CD8-positive, alpha-beta memory T cell (primary cell): ENCODE measurements at places on chromosomes 1 and 21.
A peak's percentile ranks its signal among the peaks of the same experiment; 100 is the strongest.

DNA sequence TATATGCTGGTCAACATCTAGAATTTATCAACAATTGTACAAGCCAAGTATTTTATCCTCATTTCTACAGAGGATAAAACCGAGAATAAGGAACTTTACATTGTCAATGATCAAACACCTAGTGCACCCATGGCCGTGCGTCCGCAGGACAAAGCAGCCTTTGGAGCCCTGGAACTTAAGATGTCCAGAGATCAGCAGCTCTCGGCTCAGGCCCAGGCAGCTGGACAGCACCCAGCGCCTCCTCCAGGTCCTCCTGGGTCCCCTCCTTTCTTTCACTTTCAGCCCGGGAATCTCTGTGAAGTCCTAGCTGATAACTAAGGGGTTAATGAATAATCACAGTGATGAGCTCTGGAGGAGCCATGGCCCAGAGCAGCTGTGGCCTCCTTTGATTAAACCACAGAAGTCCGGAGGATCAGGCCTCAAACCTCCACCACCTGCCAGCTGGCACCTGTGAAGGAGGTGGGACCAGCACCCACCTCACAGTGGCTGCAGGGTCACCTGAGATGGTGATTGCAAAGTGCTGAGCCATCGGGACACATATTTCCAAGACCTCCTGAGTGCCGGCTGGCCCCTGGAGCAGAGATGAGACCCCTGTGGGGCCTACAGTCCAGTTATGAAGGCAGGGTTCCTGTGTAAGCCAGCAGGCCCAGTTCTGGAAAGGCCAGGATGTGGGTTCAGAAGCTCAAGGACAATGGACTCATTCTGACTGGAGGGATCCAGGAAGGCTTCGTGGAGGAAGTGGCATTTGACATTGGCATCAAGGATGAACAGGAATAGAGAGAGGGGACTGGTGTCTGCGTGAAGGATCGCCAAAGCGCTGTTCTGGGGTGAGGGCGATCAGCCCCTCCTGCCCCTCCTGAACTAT, 11.6 kb upstream of the SAMD11 start:
- DNase-seq = no peak

- DNase-seq = no peak
These were observed 8.2 kb downstream of the OR2T10 start for GRCh38 chr1:248589334-248589733.

GRCh38 chr1:152143150-152143887, 15.7 kb downstream of the RPTN start:
- no peak for DNase-seq

DNA sequence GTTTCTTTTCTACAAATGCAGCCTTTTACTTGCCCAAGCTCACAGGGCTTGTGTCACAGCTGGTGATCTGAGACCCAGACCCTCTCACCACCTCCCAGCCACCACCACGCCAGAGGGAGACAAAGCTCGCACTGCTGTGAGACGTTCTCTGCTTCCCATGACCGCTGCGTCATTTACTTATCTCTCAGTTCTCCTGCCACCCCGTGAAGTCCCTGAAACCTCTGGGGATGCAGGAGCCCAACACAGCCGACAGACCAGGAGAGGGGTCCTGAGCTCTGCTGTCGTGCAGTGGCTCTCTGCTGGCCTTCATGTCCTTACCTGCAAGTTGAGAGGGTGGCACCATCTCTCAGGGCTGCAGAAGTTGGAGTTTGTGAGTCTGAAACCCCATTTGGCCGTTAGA, 77.7 kb downstream of the SLC16A1 start:
- DNase-seq = no peak

- peak; percentile 68 for DNase-seq
These were observed at the start of gene CAMSAP2 for GRCh38 chr1:200738327-200738948. TSS of gene CAMSAP2 (plus strand) at chr1:200738893. CDS start at chr1:200739828, 935 bp downstream.

DNA sequence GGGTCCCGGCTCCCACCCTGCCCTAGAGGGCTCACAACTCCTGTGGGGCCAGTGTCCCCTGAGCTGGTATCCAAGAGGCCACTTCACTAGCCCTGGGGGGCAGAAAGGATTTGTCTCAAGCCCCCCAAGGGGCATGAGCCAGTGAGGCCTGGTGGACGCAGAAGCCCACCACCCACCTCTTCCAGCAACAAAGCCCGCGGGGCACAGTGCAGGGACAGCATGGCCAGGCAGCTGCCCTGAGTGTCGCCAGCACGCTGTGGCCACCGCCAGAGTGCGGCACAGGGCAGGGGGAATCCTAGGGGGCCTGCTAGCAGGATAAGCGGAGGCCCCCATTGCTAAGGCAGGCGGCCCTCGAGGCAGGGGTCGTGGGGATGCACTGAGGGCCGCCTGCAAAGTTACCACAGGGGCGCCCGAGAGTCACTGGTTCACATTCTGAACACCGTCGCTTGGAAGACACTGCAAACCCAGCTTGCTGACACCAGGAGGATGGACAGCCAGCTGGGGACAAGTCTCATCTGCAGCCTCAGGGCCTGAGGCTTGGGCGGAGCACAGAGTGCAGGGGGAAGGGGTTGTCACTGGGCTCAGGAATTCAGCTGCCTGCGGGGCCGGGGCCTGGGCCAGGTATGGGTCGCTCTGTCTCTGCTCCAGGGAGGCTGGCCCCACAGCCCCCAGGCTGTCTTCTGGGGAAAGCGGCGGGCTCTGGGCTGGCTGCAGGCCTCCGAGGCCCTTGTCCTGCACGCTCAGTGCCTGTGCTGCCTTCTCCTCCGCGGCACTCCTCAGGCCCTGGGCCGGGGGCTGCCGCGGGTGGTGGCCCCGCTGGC, 26.8 kb downstream of the SLC19A1 start:
- no peak for DNase-seq

GRCh38 chr1:198776602-198777029, 137.8 kb downstream of the PTPRC start:
- no peak for DNase-seq

DNA sequence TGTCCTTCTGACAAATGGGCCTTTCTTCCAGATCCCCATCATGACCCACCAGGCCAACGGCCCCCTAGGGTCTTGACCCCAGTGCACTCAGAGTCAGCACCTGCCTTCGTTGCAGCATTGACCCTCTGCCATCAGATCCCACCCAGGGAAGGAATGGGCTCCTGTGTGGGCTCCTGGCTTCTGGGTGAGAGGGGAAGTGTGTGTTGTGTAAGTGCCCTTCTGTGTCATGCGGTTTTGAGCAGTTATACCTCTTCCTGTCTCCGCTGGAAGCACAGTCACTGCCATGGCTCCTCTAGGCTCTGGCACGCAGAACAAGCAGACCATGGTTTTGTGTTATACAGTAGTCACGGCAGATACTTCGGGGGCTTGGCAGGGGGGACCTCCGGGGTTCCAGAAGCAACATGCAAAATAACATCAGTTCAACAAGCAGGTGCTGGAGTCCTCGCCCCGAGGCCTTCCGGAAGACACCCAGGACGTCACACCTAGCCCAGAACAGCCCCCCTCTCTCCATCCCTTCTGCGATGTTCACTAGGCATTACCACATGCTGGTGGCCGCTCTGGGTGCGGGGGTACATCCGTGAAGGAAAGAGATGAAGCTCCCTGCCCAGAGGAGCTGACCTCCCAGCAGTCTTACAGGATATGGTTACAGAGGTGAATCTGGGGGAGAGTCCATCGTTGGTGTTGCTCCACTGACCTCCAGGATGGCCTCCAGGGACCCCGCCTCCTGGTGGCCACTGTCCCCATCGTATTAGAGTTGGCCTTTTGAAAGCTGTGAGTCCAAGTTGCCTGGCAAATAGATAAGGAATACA, 17.4 kb upstream of the KCNAB2 start:
- peak; percentile 78 for DNase-seq

DNA sequence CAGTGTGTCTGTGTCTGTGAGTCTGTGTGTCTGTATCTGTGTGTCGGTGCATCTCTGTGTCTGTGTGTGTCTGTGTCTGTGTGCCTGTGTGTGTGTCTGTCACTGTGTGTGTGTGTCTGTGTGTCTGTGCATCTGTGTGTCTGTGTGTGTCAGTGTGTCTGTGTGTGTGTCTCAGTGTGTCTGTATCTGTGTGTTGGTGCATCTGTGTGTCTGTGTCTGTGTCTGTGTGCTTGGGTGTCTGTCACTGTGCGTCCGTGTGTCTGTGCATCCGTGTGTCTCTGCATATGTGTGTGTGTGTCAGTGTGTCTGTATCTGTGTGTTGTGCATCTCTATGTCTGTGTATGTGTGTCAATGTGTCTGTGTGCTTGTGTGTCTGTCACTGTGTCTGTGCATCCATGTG, 44.7 kb upstream of the POFUT2 start:
- DNase-seq = no peak

- DNase-seq = no peak
These were observed 110.4 kb downstream of the KCND3 start for GRCh38 chr1:111879081-111879480.

GRCh38 chr1:41152622-41153044, 89.5 kb downstream of the SCMH1 start:
- no peak for DNase-seq

- DNase-seq = no peak
These were observed 121.6 kb upstream of the ADAR start for GRCh38 chr1:154729577-154729976.

DNA sequence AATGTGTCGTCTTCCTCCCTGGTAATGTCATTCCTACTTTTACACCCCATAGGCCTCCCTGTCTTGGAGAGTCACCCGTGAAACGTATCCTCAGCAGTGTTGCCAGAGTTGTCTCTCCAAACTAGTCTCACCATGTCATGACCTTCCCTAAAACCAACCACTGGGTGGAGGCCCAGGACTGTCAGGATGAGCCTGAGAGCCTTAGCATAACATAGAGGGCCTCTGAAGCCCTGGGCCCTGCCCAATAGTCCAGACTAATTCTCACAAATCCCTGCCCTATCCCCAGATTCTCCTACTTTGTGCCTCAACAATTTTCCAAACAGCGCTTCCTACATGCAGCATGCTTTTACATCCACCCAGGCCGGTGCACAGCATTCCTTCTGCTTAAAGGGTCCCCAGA, 29.3 kb upstream of the HSD3B1 start:
- DNase-seq = no peak

DNA sequence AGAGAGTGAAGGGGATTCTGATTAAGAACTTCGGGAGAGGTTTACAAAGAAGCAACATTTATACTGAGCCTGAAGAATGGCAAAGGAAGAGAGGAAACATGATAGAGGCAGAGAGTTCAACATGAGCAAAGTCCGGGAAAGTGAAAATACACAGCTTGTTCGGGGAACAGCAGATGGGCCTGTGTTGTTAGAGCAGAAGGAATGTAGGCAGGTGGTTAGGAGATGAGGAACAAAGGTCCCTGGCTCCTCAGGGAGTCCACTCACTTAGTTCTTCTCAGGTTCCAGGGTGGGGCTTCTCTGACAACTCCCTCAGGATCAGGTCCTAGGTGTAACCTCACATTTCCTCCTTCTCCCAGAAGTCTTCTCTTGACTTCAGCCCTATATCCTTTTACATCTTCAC, 5.1 kb upstream of the ZNF326 start:
- no peak for DNase-seq

DNA sequence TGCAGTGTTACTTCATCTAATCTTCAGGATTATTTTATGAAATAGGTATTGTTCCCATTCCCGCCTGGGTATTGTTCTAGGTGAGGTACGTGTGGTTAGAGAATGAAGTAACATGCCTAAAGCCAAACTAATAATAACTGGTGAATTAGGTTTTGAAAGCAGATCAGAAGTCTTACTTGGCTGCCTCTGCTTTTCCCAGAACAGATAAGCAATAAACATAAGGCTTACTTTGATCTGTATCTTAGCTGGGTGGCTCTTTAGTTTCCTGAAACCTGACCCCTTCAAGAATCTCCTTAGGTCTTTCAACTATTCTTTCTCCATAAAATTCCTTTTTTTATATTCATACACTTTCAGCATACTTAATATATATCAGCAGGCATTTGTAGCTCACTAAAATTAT, 65.3 kb downstream of the VAV3 start:
- DNase-seq = no peak

DNA sequence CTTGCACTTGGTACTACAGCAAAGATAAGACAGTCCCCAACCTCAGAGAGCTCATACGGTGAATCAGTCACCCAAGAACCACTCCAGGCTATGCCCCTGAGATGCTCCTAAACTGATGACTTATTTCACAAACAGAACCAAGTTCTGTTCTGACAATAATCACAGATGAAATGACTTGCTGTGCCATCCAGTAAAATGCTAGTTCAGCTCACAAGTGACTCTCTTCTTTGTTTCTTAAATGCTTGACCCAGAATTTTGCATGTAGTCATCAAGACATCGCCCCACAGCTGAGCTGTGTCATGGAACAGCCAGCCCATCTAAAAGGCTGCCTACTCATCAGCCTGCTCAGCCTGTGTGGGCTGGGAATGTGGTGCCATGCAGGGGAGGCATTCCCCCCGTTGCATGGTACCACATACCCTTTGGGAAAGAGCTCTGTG, 6.1 kb upstream of the SLC19A2 start:
- DNase-seq = no peak
